AG08395 (cell line): ENCODE measurements at places on chromosomes 13 and 19.

- no peak for DNase-seq
These were observed 15.6 kb downstream of the POLRMT start for GRCh38 chr19:617551-618246.

DNA sequence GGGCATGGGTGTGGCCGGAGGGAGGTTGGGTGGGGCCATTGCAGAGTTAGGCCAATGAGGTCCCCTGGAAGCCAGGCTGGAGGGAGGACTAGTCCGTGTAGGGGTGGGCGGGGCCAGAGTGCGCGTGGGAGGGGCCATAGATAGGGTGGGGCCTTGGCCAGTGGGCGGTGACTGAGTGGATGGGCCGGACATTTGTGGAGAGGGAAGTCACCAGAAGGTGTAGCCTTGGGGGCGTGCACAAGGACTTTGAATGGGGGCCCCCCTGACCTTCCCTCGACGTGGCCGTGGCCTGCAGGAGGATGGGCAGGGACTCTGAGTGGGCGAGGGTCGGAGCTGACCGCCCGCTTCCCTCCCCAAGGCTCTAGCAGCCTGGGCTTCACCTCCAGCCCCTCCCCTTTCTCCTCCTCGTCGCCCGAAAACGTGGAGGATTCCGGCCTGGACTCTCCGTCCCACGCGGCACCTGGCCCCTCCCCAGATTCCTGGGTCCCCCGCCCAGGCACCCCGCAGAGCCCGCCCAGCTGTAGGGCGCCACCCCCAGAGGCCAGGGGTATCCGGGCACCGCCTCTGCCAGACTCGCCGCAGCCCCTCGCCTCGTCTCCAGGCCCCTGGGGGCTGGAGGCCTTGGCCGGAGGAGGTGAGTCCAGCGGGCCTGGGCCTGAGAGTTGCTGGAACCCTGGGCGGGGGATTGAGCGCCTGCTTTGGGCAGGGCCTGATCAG lies 16.5 kb upstream of the B3GNT3 start:
- peak; percentile 61 for DNase-seq

GRCh38 chr13:31781064-31781463 lies 41.7 kb downstream of the RXFP2 start:
- peak; percentile 35 for DNase-seq

DNA sequence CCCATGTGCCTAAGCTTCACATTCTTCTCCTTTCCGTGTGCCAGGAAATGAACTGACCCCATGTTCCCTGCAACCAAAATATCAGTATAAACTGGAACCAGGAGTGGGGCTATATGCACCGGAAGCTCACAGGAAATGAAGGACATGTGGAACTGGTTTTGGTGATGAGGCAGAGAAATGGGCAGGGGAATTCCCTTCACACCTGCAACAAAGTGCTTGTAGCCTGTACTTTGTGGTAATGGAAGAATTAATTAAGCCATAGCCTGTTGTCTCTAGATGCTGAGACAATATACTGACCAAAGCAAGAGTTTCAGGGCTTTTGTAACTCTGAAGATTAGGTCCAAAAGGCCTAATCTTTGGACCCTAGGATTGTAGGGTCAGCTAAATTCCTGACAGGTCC lies 15.5 kb upstream of the UGGT2 start:
- no peak for DNase-seq

GRCh38 chr19:19315444-19315843 lies 4.9 kb downstream of the SUGP1 start:
- no peak for DNase-seq

GRCh38 chr13:27463500-27463899 lies 13.1 kb upstream of the MTIF3 start:
- no peak for DNase-seq

GRCh38 chr19:6023085-6023682 lies 45.2 kb upstream of the RANBP3 start:
- peak; percentile 51 for DNase-seq

- no peak for DNase-seq
These were observed 119.7 kb upstream of the SOX1 start for GRCh38 chr13:111947026-111947810.

DNA sequence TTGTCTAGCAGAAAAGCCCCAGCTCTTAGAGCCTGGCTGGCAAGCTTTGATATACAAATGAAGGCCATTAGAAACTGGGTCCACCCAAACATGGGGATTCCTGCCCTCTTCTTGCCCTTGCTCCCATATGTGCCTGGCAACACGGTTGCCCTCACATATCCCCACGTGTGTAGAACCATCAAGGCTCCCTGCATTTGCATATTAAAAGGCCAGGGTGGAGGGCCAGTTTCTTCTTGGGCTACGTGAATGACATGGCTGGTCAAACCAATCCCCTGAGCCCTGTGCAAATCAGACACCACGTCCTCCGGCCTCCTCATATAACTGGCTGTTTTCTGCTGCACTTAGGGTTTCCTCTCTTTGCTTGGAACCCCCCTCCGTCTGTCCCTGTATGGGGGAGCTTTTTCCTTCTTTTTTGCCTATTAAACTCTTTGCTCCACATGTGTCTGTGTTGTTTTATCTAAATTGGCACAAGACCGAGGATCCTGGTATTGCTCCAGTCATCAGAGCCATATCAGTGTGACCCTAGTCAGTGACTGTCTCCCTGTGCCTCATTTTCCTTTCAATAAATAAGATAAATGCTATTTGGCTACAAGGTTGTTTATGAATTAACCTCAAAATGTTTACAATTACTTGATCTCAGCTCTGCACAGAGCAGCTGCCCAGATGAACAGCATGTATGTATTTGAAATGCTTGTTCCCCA lies 30.3 kb upstream of the CEACAM1 start:
- DNase-seq: no peak

- DNase-seq: no peak
These were observed 2.4 kb downstream of the LENG9 start for GRCh38 chr19:54461210-54461609.

DNA sequence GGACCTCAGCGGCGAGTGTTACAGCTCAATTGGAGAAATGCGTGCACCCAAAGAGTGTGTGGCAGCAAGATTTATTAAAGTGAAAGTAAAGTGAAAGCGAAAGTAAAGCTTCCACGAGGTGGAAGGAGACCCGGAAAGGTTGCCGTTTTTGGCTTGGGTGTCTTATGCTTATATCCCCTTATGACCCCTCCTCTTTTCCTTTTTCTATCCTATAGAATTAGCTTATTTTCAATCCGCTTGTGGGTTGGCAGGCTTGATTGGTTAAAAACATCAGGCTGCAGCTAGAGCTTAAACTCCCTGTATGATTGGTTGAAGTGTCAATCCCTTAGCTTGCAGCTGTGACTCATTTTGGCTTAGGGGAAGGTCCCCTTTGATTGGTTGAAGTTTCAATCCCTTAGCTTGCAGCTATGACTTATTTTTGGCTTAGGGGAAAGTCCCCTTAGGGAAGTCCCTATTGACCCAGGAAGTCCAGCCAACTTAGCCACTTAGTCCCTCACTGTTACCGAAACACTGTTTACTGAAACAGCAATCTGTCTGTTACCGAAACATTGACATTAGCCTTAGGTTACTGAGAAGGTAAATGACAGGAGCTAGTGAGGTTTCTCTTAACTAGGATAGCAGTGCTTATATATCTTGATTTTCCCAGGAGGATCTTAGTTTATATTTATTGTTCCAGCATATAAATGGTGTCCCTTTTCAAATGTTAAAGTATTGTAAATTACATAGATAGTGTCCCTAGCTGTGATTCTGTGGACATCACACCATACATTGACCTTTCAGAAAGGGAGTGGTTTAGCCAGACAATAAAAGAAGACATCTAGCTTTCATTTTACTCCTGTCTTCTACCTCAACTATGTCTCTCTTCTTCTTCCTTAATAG lies 575.8 kb downstream of the DACH1 start:
- peak; percentile 2 for DNase-seq

- no peak for DNase-seq
These were observed 103.2 kb downstream of the SOX1 start for GRCh38 chr13:112169941-112170822.

GRCh38 chr13:95896301-95896700 lies 156.9 kb downstream of the UGGT2 start:
- DNase-seq: no peak

- DNase-seq: no peak
These were observed 6.1 kb downstream of the WDFY2 start for GRCh38 chr13:51590231-51590970.

GRCh38 chr13:76387566-76387965 lies 498.6 kb downstream of the KCTD12 start:
- no peak for DNase-seq

- peak; percentile 18 for DNase-seq
These were observed 83.6 kb upstream of the KLF12 start for GRCh38 chr13:74217811-74218210.

DNA sequence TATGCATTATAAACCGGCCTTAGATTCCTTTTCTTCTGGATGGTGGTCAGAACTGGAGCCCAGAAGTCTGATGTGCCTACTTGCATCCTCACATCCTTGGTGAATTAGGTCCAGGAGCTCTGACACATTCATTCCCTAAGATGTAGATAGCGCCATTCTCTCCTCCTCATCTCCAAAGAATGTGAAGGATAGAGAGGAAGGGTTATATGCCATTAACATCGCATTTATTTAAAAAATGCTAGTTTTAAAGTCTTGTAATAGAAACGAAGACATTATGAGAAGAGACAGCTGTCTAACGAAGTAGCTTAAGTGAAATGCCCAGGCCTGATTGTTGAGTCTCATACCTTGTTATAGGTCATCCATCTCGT lies 9.7 kb downstream of the MBNL2 start:
- DNase-seq: no peak

- DNase-seq: no peak
These were observed 23.0 kb upstream of the TFDP1 start for GRCh38 chr13:113561417-113562084.

- DNase-seq: no peak
These were observed 8.4 kb downstream of the PPP1R14A start for GRCh38 chr19:38247734-38248268.

GRCh38 chr19:33293255-33294057 lies 8.9 kb downstream of the CEBPA start:
- DNase-seq: peak; percentile 86

DNA sequence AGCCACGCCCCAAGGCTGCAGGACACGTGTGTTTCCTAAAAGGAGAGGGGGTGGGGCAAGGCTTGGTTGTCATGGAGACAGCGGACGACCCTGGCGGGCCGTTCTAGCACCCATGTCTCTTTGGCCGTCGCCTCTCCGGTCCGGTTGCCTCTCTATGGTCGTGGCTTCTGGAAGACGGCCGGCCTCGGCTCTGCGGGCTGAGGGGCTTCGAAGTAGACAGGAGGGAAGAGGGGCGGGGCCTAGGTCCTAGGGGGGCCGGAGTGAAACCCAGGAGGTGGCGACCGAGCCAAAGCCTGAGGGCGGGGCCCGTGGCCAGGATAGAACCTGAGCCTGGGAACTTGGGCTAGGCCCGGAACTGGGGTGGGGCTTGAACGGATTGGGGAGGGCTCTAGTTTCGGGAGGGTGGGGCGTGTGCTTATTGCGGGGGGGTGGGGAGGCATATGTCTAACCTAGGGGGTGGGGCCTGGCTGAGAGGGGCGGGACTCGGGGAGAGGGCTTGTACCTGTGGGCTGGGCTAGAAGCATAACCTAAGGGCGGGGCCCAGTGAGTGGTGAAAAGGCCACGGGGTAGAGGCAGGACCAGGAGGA lies 750 bp upstream of the SLC27A1 start:
- peak; percentile 92 for DNase-seq

- no peak for DNase-seq
These were observed 19.3 kb downstream of the TNFSF11 start for GRCh38 chr13:42592915-42593900.

DNA sequence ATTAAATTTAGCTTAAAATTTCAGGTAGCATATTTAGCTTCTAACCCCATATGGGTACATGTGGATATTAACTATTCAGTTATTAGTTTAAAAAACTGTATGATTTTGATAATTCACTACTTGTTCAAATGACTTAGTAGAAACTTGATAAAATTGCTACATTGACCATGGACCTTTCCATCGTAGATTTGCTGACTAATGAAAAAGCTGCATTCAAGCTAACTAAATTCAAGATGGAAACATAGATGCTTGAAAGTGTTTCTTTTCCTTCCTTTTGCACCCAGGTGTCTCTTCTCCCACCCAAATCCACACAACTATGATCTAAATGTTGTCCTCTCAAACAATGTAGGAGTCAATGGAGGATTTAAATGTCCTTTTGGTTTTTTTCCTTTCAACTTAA lies 439.2 kb downstream of the TBC1D4 start:
- DNase-seq: no peak

- DNase-seq: no peak
These were observed 22.7 kb upstream of the KCTD15 start for GRCh38 chr19:33773704-33774624.

DNA sequence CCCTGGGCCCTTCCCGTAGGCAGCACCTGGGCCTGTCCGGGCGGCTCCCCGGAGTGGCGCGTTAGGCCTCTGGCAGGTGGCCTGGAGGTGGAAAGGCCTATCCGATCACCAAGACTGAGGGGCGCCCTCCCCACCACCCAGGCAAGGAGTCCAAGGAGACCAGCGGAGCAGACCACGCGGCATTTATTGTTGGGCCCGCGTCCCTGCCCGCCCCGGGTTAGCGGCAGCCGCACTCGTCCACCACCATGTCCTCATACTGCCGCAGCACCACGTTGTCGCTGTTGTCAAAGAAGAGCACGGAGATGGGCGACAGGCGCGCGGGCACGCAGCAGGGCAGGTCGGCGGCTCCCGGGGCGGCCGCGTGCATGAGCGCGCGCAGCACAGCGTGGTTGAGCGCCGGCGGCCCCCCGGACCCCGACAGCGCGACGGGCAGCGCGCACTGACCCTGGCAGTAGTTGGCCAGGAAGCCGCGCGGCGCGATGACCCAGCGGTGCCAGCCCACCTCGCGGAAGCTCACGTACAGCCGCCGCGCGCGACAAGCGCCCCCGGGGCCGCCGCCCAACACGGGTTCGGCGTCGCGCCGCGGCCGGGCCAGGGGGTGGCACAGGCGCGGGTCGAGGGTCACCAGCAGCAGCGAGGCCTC lies 27.5 kb downstream of the CERS1 start:
- DNase-seq: no peak

- peak; percentile 10 for DNase-seq
These were observed 45.2 kb downstream of the CDADC1 start for GRCh38 chr13:49292742-49293486.

- DNase-seq: peak; percentile 1
These were observed 257.5 kb upstream of the STARD13 start for GRCh38 chr13:33543089-33543459.

DNA sequence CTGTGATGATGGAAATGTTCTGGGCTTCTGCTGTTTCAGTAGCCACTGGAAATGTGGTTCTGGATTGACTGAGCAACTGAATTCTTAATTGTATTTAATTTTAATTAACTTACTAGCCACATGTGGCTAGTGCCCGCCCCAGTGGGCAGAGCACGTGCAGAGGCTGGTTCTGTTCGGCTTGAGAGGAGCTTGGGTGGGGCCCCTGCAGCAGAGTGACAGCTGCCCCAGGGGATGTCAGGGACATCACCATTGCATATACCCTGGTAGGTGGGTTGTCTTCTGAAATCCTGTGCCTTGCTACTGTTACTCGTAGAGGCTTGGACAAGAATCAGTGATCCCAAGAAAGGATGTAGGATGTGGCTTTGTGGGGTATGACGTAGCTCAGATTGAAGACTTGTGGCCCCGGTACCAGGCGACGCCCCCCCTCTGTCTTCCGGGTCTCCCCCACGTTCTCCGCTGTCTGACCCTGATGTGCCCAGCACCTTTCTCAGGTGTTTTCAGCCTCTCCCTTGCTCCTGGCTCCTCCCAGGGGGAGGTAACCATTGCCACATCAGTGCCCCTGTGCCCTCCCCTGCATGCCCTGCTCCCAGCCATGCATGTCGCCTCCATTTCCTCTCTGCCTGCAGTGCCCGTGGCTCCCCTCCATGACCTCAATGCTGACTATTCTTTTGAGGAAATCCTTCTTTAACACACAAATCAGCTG lies 102.6 kb upstream of the RNF113B start:
- DNase-seq: no peak

- DNase-seq: no peak
These were observed 552.5 kb downstream of the FGF9 start for GRCh38 chr13:22223411-22223810.
